ENCODE measurements at places on chromosomes 1 and 21. TPM values are rescaled to one million over a fixed set of nuclear protein-coding genes. Genes with fewer than 3 reads are reported as not detected.

- no peak for DNase-seq
These were observed 61.3 kb upstream of the C1orf53 start for GRCh38 chr1:197841158-197841557.

GRCh38 chr21:33122507-33122906, 52.6 kb downstream of the OLIG1 start:
- DNase-seq: no peak

Gene ASCL5
- not detected for polyA plus RNA-seq

DNA sequence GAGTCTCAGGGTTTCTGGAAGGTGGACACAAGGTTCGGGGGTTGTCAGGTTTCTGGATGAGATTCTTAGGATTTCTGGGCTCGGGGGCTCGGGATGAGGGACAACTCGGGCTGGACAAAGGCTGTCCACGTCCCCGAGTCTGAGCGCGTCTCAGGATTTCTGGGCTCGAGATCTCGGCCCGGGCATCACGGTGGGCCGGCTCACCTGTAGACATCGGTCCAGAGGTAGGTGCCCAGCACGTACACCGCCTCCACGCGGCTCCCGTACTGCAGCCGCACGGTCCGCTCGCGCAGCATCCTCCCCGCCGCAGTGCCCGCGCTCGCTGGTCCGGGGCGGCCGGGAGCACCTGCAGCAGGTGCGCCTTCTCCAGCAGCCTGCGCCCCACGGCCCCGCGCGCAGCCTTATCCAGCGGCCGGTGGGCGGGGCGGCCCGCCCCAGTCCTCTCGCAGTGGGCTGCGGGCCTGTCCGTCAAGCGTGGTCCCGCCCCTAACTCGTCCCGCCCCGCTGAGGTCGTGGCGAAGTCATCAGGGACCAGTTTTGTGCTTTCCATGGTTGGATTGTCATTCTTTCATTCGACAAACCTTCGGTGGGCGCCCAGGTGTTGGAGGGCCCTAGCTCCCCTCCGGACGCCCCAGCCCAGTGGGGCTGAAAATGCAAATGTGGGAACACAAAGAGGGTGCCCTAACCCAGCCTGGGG, at the start of gene PADI2:
TSS of gene PADI2 (minus strand) at position 376 of the 697 bp plus-strand sequence. CDS start at position 296, 80 bp downstream.
- DNase-seq: no peak

DNA sequence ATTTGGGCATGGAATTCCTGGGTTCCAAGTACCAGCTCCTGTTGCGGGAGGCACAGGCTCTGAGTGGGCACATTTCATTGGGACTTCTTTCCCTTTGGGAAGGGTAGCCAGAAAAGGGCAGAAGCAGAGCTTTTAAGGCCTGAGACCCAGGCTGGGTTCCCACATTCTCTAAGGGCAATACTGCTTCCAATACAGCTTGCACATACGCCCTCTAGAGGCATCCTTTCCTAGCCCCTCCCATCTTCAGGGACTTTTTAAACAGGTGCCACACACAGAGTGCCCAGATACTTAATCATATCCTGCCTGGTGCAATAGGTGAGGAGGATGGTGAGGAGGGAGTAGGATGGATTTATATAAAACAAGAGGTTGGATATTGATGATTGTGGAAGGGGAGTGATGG, 5.7 kb downstream of the GPR88 start:
- no peak for DNase-seq

Gene AMY2A
- not detected for polyA plus RNA-seq

GRCh38 chr1:89757532-89757931, 63.3 kb upstream of the LRRC8D start:
- DNase-seq: no peak

- no peak for DNase-seq
These were observed 568.9 kb upstream of the ADGRL4 start for GRCh38 chr1:79575424-79575823.

Gene AIRE
- 0.03 TPM for polyA plus RNA-seq

Gene PDPN
- 96.8 TPM for polyA plus RNA-seq

- peak; percentile 78 for DNase-seq
These were observed 3.7 kb upstream of the FABP3 start for GRCh38 chr1:31376375-31377134.

DNA sequence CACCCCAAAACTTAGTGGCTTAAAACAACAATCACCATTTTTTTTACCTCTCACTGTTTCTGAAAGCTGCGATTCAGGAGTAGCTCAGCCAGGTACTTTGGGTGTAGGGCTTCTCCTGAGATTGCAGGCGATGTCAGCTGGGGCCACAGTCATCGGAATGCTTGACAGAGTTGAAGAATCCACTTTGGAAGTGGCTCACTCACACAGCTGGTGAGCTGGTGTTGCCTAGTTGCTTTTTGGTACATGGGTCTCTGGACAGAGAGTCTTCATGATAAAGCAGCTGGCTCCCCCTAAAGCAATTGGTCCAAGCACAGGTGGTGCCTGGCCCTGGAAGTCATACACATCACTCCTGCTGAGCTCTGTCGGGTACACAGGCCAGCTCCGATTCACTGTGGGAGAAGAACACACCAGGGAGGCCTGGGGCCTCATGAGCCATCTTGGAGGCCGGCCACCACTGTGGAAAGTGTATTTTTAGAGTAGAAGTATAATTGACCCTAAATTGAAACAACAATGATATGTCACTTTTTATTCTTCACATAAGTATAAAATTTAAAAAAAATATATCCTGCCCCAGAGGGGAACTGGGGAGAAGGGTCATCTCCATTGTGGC, 75.2 kb upstream of the GALNT2 start:
- no peak for DNase-seq

GRCh38 chr1:12078938-12079861, 16.1 kb downstream of the TNFRSF8 start:
- DNase-seq: no peak

GRCh38 chr1:230771773-230772354, 24.7 kb downstream of the CAPN9 start:
- no peak for DNase-seq

DNA sequence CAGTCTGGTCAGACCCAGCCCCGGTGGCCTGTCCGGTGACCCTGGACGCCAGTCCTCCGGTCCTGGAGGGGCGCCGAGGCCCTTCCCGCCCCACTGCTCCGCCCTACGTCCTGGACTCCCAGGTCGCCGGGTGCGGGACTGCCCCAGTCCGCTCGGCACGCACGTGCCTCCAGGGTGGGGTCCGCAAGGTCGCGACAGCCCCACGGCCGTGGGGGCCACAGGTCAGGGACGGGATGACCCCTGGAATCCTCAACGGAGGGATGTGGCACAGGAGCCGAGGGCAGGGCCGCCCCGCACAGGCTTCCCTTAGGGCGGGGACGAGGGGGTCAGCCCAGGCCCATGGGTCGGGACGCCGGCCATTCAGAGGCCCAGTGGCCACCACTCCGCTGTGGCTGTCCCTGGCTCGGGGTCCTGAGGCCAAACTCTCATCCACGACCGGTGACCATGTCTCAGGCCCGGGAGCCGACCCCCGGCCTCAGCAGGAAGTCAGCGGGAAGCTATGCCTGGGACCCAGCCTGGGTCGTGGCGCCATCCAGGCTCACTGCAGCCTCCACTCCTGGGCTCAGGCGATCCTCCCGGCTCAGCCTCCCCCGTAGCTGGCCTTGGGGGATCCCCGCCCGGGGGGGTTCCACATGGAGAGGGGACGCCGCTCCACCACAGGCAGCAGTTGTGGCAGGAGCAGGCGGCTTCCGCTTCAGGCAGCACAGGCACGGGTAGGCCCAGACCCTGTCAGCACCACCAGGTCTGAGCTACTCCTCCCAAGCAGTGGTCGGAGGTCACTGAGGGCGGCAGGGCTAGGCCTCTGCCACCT, 599 bp upstream of the TMEM240 start:
- no peak for DNase-seq

GRCh38 chr1:230265200-230266115, 160.7 kb downstream of the PGBD5 start:
- DNase-seq: no peak
